ENCODE measurements at places on chromosomes 5 and 9.

DNA sequence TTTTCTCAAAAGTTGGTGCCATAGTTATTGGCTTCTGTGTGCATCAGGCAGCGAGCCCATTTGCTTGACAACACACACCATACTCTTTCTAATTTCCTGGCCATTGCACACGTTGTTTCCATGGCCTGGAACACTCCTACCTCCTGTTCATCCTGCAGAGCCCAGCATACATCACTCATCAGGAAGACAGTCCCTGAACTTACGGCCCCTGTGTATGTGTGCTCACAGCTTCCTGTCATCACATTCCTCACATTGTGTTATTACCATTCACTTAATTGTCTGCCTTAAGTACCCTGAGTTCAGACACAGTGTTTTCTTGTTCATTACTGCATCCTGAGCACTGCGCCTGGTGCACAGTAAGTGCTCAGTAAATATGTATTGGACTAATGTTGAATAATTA, 355.9 kb downstream of the PRELID2 start:
- DNase-seq = no peak

DNA sequence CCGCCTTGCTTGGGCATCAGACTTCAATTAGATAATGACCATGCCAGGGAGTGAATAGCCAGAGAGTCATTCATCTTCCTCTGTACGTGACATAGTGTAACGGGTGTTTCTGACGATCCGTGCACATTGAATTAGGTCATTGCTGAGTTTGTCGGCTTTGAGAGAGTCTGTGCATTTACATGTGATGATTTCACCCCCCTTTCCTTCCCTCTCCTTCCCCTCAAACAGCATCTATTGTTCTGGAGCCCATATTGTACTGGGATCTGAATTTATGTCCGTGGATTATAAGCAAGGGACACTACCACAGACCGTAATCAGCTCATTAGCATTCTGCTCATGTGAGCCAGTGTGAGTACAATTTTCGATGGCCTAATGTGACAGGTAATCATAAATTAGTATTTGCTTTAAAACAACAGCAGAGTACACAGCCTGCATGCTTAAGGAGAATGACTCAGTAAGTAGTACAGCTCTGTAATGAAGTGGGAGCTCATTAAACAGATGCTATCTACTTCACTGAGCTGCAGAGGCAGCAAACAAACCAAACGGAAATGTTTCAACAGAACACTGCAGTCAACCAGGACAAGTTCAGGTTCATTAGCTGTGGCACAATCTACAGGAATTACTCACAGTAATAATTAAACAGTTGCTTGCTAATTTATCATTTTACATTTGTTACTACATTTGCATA, 302.1 kb downstream of the CSNK1G3 start:
- no peak for DNase-seq

GRCh38 chr5:175328176-175328575, 115.8 kb downstream of the DRD1 start:
- no peak for DNase-seq

DNA sequence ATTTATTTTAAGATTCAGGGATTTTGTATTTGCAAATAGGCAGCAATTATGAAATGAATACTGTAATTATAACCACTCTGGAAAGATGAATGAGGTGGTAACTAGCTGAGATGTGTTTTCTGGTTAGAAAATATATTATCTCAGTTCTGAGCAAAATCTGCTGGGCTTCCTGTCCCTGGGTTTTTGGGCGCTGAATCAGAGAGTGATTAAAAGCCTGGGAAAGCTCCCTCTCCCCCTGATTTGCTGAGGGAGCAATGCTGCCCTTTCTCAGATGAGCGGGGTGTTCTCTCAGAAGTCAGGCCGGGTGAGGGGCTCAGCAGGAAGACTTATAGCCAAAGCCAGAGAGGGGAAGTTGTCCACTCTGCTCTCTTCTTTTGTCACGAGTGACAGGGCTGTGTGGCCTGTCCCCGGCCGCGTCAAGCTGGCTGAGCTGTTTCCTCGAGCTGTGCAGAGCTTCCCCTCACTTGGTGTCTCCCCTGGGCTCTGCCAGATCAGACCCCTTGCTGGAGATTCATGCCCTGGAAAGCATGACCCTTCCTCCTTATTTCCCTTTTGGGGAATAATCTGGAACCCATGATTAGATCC, 39.8 kb upstream of the PITX1 start:
- DNase-seq = no peak

GRCh38 chr9:130543368-130543767, 36.0 kb upstream of the FUBP3 start:
- no peak for DNase-seq

GRCh38 chr5:42566652-42567295, 143.5 kb downstream of the GHR start:
- no peak for DNase-seq

DNA sequence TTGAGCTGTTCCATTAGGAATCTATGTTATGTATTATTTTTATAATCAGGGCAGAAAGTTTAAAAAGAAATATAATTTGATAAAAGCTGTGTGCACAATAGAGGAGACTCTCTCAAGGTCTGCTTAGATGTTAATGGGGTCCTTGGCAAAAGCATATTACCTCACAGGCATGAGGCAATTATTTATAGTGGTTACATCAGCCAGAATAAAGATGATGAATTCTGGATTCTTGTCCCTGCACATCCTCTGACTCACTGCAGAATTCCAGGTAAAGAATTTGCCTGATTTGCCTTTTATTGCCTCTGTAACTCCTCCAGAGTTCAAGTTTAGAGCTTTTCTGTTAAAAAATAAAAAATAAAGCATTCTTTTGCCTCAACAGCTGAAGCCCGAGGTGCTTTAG, 253.6 kb downstream of the MAST4 start:
- DNase-seq = no peak

DNA sequence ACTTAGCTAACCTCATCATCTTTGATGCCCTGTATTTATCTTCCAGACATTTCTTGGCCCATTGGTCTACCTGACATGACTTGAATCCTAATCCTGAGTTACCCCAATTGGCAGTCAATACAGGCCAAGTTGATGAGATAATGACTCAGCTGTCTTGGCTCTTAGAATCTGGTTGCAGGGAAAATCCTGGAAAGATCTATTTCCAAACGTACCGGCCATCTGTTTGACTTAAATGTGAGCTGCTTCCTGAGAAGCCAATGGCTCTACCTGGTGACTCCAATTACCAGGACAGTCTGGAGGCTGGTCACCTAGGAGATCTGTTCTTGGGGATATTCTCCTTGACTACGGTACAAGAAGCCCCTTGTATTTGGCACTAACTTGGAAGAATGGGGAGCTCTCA, 475.2 kb upstream of the BRINP1 start:
- DNase-seq = no peak

DNA sequence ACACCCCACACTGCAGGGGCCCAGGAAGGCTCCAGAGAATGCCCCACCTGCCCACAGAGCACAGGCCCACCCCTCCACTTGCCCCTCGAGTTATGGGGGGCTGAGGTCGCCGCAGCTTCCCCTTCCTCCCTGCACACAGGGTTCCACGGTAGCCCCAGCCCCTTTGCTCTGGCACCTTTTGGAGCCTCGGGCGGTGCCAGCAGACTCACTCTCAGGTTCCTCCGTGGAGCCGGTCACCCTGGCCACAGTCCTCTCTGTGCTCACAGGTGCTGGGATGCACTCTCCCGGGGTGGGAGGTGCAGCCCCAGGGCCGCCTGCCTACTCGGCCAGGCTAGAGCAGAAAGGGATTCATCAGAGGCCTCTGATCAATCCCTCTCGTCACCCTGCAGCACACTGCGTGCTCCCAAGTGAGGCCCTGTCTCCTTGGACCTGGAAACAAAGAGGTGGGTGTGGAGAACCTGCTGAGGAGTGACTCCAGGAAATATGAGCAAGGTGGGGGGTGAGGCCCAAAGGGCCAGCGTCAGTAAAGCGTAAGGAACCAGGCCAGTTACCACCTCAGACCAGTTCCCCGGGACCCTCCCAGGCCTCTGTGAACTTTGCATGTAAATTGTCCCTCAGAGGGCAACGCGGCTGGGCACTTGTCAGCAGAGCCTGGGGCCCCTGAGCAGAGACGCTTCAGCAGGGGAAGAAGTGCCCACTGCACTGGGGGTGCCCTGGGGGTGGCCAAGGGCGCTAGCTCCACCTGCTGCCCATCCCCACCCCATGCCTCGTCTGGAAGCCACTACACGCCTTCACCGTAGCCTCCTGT, 167.8 kb downstream of the OLFM1 start:
- no peak for DNase-seq

GRCh38 chr9:117231012-117231411, 183.8 kb downstream of the ASTN2 start:
- DNase-seq = no peak

DNA sequence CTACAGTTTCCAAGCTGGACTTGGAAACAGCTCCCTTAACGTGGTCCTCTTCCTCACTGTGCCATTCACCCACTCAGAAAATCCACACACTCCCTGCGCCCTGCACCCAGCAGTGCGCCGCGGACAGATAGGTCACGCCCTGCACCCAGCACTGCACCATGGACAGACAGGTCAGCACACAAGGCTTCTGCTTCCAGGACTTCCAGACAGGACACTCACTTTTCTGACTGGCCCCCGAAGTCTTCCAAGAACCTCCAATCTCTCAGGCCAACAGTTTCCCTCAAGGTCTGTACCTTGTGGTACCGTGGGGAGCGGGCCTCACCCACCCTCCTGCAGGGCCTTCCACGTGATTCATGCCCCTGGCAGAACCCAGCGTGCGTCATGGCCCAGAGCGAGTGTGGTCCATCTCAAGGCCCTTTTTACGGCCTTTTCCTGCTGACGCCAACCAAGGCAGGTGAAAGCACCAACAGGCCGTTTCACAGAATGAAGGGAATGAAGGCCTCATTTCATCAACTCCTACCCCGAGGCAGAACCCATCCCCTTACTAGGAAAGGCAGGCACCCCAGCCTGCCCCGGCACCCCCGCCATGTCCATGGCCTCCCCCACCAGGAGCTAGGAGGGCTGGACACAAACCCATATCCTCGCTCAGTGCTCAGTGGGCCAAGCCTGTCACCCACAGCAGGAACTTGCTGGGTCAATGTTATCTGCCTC, 17.3 kb downstream of the VAV2 start:
- DNase-seq = no peak

DNA sequence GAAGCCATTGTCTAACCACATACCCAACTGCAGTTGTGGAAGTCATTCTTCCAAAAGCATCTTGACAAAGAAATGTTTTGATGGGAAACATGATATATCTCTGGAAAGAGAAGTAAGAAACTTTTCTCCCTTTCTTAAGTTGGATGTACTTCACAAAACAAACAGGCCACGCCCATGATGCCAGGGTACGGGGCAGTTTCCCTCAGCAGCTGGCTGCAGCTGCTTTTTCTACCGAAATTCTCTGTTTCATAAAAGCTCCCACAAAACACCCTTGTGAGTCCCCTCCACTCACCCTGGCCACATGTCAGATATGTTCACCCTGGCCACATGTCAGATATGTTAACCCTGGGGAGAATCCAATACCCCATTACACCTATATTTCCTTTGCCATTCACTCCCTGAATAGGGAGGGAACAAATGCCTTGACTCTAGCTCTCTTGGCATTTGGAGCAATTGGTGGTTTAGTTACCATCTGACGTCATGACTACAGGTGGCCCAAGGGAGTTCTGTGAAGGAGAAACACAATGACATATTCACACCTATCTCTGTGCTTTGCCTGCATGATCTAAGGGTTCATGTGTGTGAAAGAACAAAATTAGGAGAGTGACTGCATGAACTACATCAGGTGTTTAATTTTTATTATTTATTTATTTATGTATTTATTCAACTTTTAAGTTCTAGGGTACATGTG, 103.0 kb downstream of the AOPEP start:
- peak; percentile 34 for DNase-seq

DNA sequence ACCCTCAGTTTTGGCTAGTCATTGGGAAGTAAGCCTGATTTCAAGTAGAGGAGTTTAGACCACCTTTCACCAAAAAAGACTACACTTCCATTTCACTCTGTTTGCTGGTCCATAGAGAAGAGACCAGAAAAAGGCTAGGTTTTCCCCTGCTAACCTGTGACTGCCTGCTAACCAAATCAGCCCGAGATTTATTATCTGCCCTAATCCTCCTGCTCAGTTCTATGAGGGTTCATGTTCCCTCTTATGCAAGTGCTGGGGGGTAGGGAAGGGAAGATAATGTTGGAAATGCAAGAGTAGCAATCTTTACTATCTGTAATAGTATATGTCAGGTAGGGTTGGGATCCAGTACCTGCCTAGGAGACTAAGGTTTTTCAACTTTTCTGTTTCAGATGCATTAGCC, 51.6 kb upstream of the CCNG1 start:
- DNase-seq = no peak

DNA sequence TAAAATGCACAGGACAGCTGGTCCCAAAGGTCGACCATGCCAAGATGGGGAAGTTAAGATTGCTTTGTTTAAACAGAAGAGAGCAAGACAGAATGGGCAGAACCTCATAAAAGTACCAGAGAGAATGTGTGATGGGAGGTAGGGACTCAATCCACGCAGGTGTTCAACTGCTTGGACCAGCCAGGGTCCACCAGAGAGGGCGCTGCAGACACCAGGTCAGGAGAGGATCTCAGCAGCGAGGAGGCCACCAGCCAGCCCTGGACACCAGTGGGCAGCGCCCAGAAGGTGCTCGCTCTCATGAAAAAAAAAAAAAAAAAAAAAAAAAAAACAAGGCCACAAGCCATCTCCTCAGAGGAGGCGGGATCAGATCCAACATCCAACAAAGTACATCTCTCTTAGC, 81.8 kb downstream of the SHC3 start:
- no peak for DNase-seq

DNA sequence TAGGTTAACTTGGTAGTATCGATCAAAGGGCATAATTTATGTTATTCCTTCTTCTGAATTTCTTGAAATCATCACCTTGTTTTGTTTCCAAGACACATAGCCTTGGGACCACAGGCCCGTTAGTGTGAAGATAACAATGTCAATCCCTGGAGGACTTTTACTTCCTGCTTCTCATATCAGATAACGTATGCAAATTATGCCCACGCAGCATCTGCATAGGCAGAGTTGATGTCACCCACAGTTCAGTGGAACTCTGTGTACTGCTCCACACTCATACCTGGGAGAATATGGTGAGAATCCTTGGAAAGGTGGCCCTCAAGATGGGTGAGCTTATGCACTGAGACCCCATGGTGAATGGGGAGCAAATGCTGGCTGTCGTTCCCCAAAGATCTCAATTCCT, 95.0 kb downstream of the CFAP90 start:
- no peak for DNase-seq

DNA sequence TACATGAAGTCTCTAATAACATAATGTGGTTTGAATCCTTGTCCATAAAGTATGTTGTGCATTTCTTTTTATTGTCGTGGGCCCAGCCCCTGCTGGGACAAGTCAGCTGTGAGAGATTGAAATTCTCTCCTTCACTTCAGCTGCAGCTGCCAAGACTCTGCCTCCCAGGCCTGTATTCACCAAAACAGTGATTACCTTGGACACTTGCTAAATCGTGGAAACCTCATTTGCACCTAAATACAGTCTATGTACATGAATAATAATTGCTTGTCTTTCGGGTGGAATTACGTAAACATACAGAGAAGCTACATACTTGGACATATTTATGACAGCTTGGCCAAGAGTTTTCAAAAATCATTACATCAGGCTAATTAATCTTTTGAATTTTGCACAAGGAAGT, 898.5 kb upstream of the SEMA6A start:
- no peak for DNase-seq
